ENCODE measurements at places on chromosomes 5 and 9. TPM values are rescaled to one million over a fixed set of nuclear protein-coding genes. Genes with fewer than 3 reads are reported as not detected.

Gene IPPK
- 19.0 TPM for total RNA-seq

Gene TRAF1
- total RNA-seq, result 2.1 TPM

Gene TTC16
- total RNA-seq, result 0.05 TPM

Gene IL13
- total RNA-seq, result not detected

Gene GPX8
- 165 TPM for total RNA-seq

Gene AIF1L
- total RNA-seq, result 0.30 TPM

Gene SAXO1
- not detected for total RNA-seq

Data from smooth muscle cell of the umbilical artery (primary cell).